ENCODE measurements at places on chromosomes 5 and 9. TPM values are rescaled to one million over a fixed set of nuclear protein-coding genes. Genes with fewer than 3 reads are reported as not detected.
A peak's percentile ranks its signal among the peaks of the same experiment; 100 is the strongest.

Gene EIF4E1B
- total RNA-seq, result not detected

Gene FAF2
- total RNA-seq, result 11.0 TPM

DNA sequence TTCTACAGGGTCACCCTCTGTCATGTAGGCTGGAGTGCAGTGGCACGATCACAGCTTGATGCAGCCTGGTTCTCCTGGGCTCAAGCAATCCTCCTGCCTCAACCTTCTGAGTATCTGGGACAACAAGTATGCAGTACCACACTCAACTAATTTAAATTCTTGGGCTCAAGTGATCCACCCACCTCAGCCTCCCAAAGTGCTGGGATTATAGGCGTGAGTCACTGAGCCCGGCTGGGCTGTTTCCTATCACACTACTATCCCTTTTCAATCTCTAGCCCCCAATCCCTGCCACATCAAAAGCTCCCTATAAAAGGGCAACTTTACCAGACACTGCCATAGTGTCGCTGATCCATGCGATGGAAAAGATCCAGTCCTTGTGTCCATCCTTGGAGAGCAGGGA, 20.4 kb downstream of the DCAF12 start:
- peaks cover 51% of the 10 kb centered on the region for H3K36me3 ChIP-seq
- DNase-seq, result no peak
- H3K4me1 ChIP-seq, result no peaks in the 10 kb centered on the region
- H3K4me3 ChIP-seq, result no peak overlapping the region
- H3K27me3 ChIP-seq, result no peaks in the 10 kb centered on the region

GRCh38 chr5:78005021-78005785, 229.1 kb upstream of the TBCA start:
- no peaks in the 10 kb centered on the region for H3K4me1 ChIP-seq
- no peaks in the 10 kb centered on the region for H3K36me3 ChIP-seq
- DNase-seq, result no peak
- H3K27ac ChIP-seq, result no peak overlapping the region
- H3K4me3 ChIP-seq, result no peak overlapping the region

Gene RNF180
- 6.7 TPM for total RNA-seq

DNA sequence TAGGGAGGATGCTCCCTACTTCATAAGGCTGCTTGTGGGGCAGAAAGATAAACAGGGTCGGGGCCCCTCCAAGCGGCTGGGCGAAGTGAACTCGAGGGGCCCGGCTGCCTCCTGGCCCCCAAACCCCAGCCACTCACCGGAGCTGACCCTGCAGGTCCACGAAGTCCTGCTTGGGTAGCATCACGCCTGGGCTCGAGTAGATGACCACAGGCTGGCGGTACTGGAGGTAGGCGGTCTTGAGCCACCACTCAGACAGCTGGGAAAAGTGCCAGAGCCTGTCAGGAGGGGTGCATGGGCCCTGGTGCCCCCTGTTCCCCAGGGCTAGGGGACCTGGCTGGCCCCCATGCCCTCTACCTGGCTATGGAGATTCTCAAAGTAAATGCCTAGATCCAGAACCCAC, 6.5 kb downstream of the CRAT start:
- DNase-seq, result peak; percentile 56
- H3K36me3 ChIP-seq, result no peaks in the 10 kb centered on the region
- no peaks in the 10 kb centered on the region for H3K27me3 ChIP-seq
- peak overlapping the region; percentile 50 for H3K27ac ChIP-seq
- H3K4me3 ChIP-seq, result no peak overlapping the region
- peaks cover 26% of the 10 kb centered on the region for H3K4me1 ChIP-seq

Gene IFNK
- total RNA-seq, result not detected

GRCh38 chr9:91179237-91180138, 182.2 kb downstream of the AUH start:
- no peaks in the 10 kb centered on the region for H3K4me1 ChIP-seq
- no peaks in the 10 kb centered on the region for H3K27me3 ChIP-seq
- no peak overlapping the region for H3K4me3 ChIP-seq
- H3K36me3 ChIP-seq, result no peaks in the 10 kb centered on the region

Gene AHRR
- total RNA-seq, result 0.34 TPM

- H3K4me1 ChIP-seq, result no peaks in the 10 kb centered on the region
- no peak overlapping the region for H3K27ac ChIP-seq
- H3K27me3 ChIP-seq, result no peaks in the 10 kb centered on the region
These were observed 61.1 kb downstream of the MTRR start for GRCh38 chr5:7930011-7930410.

GRCh38 chr9:129012343-129012742, 15.8 kb downstream of the SH3GLB2 start:
- no peak for DNase-seq
- no peaks in the 10 kb centered on the region for H3K27me3 ChIP-seq
- no peaks in the 10 kb centered on the region for H3K4me1 ChIP-seq
- H3K27ac ChIP-seq, result no peak overlapping the region
- no peak overlapping the region for H3K4me3 ChIP-seq

DNA sequence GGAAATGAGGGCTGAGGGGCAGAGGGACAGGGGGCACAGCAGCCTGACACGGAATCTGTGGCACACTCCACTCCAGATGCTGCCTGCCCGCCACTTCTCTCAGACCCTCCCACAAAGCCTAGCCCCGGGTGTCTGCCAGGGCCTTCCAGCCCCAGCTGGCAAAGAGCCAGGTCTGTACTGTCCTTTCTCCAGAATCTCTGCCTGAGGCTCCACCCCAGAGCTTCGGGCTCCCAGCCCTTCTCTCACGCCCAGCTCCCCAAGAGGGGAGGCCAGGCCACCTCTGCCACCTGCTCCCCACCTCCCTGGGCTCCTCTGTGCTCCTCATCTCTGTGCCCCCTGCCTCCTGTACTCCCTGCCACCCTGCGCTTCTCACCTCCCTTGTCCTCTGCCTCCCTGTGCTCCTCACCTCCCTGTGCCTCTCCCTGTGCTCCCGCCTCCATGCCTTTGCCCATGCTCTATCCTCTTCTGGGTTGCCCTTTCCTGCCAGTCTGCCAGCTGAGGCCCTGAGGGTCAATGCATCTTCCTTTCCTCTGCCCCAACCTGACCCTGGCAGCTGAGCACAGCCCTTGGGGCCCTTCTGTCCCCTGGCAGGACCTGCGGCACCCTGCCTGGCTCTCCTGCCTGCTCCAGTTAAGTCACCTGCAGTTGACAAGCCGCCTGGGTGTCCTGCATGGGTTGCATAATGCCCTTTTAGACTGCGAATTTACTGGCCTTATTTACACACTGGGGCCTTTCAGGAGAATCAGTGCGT, 36.4 kb downstream of the RASGEF1C start:
- no peaks in the 10 kb centered on the region for H3K4me1 ChIP-seq
- no peak overlapping the region for H3K4me3 ChIP-seq
- H3K27ac ChIP-seq, result no peak overlapping the region
- no peaks in the 10 kb centered on the region for H3K27me3 ChIP-seq
- DNase-seq, result no peak

GRCh38 chr5:111254613-111255012, 30.4 kb downstream of the CAMK4 start:
- H3K4me3 ChIP-seq, result no peak overlapping the region
- H3K36me3 ChIP-seq, result no peaks in the 10 kb centered on the region
- no peaks in the 10 kb centered on the region for H3K4me1 ChIP-seq
- no peak overlapping the region for H3K27ac ChIP-seq

DNA sequence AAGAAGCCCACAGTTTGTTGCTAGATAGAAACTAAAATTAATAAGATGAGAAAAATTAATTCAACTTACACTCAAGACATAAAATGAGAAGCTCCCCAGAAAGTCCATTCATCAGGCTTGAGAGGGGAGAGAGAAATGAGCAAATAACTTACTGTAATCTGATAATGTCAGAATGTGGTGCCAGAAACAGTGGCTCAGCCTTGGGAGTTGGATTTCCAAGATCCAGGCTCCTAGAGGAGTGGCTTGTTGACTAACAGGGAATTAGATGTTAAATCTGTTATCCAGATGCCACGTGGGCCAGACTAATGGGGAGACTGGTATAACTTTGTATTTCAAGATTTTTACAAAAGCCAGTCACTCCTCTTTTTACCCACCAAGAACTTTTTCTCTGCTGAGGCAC, 458.2 kb downstream of the GADD45G start:
- no peaks in the 10 kb centered on the region for H3K4me1 ChIP-seq
- DNase-seq, result no peak
- H3K27ac ChIP-seq, result no peak overlapping the region

DNA sequence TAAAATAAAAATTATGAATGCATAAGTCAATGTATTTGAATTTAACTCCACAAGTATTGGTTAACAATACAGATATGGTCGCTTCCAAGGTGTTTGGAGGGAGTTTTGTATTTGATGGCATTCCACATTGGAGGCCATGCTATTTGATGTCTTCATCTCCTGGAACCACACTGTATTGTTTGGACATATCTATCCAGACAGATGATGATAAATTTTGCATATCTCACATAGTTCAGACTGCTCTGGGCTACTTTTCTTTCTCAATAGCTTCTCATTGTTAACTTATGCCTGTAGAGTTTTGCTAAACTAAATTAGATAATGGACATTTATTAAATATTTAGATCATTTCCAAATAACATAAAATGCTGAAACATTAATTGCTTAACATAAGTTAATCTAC, 58.0 kb downstream of the CDKN2A start:
- H3K4me1 ChIP-seq, result no peaks in the 10 kb centered on the region
- DNase-seq, result no peak
- no peaks in the 10 kb centered on the region for H3K27me3 ChIP-seq
- H3K27ac ChIP-seq, result no peak overlapping the region
- H3K4me3 ChIP-seq, result no peak overlapping the region

GRCh38 chr9:4739587-4740387, 1.2 kb downstream of the AK3 start:
- peak overlapping the region; percentile 84 for H3K27ac ChIP-seq
- DNase-seq, result no peak
- H3K36me3 ChIP-seq, result no peaks in the 10 kb centered on the region
- H3K4me3 ChIP-seq, result peak overlapping the region; percentile 40
- peaks cover 9% of the 10 kb centered on the region for H3K4me1 ChIP-seq

DNA sequence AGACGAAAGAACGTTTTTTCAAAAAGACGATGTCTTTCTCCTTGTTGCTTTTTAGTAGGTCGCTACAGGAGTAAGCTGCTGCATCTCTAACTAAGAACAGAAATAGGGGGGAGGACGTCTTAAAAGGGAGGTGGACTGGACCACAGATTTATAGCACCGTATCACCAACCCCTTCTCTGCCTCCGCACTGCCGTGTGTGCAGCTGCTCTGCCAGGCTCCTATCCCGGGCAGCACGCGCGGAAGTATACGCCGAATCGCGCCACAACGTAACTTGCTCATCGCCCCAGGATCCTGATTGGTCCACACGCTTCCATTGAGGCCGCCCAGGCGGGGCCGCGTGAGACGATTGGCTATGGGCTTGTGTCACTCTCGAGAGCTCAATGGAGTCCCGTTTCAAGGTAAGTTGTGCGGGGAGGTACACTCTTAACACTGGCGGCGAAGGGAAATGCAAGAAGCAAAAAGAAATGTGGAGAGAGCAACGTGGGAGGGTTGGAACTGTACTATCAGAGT, at the start of gene ELAVL2:
Gene ELAVL2 (minus strand): TSS at position 121 of the 510 bp plus-strand sequence. CDS start 64,006 bp downstream, outside the sequence.
- peaks cover 29% of the 10 kb centered on the region for H3K27me3 ChIP-seq
- H3K4me3 ChIP-seq, result peak within 1 kb of the TSS; percentile 28
- H3K27ac ChIP-seq, result no peak within 1 kb of the TSS
- peak; percentile 85 for DNase-seq
- peaks cover 9% of the 10 kb centered on the region for H3K4me1 ChIP-seq

DNA sequence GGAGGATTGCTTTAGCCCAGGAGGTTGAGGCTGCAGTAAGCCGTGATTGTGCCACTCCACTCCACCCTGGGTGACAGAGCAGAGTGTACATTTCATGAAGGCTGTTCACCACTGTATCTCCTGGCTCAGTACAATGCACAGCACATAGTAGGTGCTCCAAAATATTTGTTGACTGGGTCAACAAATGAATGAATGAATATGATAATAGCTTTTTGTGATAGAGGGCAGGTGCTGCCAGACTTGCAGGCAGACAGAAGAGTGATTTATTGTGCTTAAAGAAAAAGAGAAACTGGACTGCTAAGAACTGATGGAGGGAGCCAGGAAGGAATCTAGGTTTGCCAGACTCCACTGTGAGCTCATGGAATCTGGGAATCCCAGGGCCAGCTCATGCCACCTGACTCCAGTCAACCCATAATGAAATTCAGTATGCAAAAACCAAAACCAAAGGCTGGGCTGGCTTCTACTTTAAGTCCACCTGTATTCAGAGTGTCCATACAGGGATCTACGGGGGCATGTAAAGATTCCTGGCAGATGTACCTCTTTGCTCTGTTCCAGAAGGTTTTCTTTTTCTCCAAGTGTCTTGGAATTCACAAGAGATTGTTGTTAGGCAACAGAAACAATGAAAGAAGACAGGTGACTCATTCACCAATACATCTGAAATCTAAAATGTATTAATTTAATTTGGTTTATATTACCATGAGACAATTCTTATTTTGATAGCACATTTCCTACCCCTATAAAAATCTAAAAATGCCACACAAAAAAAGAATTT, 15.5 kb upstream of the CTNNA1 start:
- no peak overlapping the region for H3K27ac ChIP-seq
- H3K4me1 ChIP-seq, result no peaks in the 10 kb centered on the region
- no peak for DNase-seq

- no peak overlapping the region for H3K27ac ChIP-seq
- H3K36me3 ChIP-seq, result no peaks in the 10 kb centered on the region
- DNase-seq, result no peak
These were observed 157.8 kb downstream of the MED10 start for GRCh38 chr5:6220346-6221088.

- H3K4me1 ChIP-seq, result no peaks in the 10 kb centered on the region
- H3K27me3 ChIP-seq, result no peaks in the 10 kb centered on the region
- no peak for DNase-seq
- peaks cover 2% of the 10 kb centered on the region for H3K36me3 ChIP-seq
- no peak overlapping the region for H3K27ac ChIP-seq
These were observed 26.9 kb downstream of the EXOC3 start for GRCh38 chr5:469752-470483.

Gene ANKS6
- 10.6 TPM for total RNA-seq

Gene RNF183
- 0.16 TPM for total RNA-seq

Gene PCDHA9
- 0.12 TPM for total RNA-seq

Gene RORB
- total RNA-seq, result 0.09 TPM

- H3K36me3 ChIP-seq, result no peaks in the 10 kb centered on the region
- no peak for DNase-seq
- no peaks in the 10 kb centered on the region for H3K4me1 ChIP-seq
- H3K27me3 ChIP-seq, result no peaks in the 10 kb centered on the region
- no peak overlapping the region for H3K27ac ChIP-seq
These were observed 18.4 kb downstream of the SLC6A18 start for GRCh38 chr5:1243487-1244130.

All from pancreas (tissue), 10 donors.